Central memory CD4-positive, alpha-beta T cell (primary cell): ENCODE measurements at places on chromosomes 1 and 21.

DNA sequence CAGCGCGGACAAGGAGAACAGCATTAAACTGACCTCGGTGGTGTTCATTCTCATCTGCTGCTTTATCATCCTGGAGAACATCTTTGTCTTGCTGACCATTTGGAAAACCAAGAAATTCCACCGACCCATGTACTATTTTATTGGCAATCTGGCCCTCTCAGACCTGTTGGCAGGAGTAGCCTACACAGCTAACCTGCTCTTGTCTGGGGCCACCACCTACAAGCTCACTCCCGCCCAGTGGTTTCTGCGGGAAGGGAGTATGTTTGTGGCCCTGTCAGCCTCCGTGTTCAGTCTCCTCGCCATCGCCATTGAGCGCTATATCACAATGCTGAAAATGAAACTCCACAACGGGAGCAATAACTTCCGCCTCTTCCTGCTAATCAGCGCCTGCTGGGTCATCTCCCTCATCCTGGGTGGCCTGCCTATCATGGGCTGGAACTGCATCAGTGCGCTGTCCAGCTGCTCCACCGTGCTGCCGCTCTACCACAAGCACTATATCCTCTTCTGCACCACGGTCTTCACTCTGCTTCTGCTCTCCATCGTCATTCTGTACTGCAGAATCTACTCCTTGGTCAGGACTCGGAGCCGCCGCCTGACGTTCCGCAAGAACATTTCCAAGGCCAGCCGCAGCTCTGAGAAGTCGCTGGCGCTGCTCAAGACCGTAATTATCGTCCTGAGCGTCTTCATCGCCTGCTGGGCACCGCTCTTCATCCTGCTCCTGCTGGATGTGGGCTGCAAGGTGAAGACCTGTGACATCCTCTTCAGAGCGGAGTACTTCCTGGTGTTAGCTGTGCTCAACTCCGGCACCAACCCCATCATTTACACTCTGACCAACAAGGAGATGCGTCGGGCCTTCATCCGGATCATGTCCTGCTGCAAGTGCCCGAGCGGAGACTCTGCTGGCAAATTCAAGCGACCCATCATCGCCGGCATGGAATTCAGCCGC, 2.5 kb downstream of the S1PR1 start:
- peak; percentile 68 for DNase-seq

DNA sequence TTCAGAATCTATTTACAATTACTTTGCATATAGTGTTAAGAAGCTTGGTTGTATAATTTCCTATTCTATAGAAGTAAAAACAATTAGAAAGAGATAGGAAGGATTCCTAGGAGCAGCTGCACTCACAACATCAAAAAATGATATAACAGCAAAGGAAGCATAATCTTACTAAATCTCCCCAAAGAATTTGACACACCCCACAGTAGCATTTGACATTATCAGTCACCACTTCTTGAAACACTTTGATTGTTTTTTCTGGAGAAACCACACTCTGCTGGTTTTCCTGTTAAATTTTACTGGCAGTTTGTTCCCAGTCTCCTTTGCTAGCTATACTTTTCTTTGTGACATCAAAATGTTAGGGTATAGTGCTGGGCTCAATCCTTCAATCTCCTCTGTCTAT, 100.8 kb upstream of the KIAA1614 start:
- DNase-seq = no peak

DNA sequence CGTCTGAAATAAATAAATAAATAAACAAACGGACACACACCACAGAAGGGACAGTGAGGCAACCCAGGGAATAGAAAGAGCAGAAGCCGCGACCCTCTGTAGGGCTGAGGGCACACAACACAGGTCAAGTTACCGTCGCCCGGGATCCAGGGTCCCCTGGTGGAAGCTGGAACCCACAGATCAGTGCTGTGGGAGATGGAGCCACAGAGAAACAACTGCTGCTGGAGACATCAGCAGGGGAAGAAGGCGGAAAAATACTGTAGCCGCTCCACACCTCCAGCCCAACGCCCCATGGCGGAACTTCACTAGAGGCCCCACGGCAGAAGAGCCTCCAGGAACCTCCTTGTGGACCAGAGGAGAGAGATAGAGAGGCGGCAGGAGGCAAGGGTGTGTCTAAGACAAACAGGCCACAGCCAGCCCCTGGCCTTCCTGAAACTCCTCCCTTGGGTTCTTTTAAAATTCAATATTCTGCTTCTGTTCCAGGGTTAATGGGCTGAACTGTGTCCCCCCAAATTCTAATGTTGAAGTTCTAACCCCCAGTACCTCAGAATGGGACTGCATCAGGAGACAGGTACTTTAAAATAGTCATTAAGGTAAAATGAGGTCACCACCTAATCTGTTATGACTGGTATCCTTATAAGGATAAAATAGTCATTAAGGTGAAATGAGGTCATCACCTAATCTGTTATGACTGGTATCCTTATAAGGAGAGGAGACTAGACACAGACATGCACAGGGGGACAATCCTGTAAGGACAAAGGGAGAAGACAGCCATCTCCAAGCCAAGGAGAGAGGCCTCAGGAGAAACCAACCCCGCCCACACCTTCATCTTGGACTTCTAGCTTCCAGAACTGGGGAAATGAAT, 7.7 kb upstream of the HLCS start:
- no peak for DNase-seq

DNA sequence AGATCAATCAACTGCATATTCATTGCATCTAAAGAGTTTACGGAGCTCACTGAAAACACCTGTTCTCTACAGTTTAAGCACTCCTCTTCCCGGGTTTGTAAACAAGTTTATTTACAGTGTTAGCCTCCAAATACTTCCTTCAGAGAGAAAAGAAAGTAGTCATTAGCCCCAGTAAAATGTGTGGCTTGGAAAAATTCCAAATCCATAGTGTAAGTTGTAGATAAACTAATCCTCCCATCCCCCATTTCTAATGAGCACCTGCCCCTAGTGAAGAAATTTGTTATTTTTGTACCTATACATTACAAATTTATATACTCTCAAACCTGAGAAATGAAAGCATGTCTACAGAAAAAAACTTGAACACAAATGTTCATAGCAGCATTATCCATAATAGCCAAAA, 21.9 kb downstream of the PUM1 start:
- DNase-seq = no peak

DNA sequence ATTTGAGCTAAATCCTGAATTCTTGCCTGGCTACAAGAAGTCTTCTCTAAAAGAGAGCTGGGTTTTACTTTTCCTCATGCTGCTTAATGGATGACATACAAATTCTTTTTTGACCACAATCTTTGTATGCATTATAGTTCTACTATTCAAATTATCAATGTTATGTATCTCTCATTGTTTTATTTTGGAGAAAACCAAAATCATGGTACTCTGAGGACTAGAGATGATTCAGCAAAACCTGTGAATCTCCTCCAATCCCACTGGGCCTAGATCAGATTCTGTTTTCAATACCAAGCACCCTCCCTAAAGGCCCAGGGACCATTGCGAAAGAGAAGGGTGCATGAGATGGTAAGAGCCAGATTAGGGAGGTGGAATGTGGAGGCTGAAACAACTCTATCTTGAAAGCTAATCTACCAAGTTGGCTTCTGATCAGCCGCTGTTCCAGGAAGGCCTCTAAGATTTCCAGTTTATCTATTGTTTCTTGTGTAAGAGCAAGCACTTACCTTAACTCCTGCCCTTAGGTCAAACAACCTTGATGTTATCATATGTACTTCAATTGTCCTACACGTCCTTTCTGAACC, 547.2 kb downstream of the PLPP3 start:
- DNase-seq = no peak

DNA sequence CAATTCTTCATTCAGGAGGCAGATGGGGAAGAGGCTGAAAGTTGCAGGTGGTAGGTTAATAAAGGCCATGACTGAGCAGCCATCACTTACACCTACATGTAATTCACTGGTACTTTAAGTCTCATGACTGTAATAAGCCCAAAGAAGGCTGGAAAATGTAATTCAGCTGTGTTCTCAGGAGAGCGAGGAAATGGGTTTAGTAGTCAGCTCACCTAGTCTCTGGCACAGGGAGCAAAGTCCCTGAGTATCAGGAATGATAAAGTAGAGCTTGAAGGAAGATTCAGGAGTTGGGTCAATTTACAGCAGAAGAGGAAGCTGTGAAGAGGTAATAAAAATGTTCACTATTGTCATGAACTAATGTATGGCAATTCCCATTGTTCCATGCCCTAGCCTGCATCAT, 393.4 kb upstream of the KAZN start:
- DNase-seq = no peak

- DNase-seq = no peak
Measured at GRCh38 chr1:197008861-197009260, 31.5 kb downstream of the CFHR5 start.

GRCh38 chr1:37634244-37634991, at the start of gene RSPO1:
Gene RSPO1, minus strand, starts transcription at chr1:37634892. Its CDS starts 5,231 bp downstream, at chr1:37629661.
- no peak for DNase-seq

GRCh38 chr21:15592271-15592860, 137.4 kb upstream of the USP25 start:
- peak; percentile 13 for DNase-seq

- DNase-seq = no peak
Measured at GRCh38 chr1:37035014-37035691, 838 bp upstream of the GRIK3 start.

GRCh38 chr1:94654031-94654430, 112.5 kb upstream of the F3 start:
- no peak for DNase-seq

DNA sequence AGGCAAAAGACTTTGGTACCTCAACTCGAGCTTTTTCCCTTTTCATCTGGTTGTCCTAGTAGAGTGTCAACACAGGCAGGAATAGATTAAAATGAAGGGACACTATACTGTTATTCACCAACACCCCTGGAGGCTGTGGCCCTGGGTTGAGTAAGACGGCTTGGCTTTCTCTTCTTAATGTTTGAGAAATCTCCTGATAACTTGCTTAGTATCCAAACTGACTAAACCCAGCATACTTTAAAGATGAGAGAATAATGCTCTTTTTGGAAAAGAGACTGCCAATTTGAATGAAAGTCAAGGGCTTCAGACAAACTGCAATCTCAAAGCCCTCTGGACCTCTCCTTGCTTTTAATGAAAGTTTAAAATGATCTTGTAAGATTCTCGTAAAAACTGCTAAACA, 2.6 kb upstream of the SLC30A1 start:
- DNase-seq = no peak

DNA sequence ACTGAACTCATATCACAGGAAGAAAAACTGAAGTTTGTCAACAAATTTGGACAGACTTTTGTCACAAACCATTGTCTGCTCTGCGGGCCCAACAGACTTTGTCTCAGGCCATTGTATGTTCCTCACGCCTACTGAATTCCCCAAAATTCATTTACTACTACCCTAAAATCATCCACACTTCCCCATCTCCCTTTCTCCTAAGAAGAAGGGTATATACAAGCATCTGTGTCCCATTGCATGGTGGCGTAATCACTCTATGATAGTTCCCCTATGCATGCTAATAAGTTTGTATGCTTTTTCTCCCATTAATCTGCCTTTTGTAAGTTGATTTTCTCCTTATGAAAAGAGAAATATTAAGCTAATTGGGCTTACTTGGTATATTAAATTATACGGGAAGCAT, 54.9 kb upstream of the ATF3 start:
- no peak for DNase-seq

DNA sequence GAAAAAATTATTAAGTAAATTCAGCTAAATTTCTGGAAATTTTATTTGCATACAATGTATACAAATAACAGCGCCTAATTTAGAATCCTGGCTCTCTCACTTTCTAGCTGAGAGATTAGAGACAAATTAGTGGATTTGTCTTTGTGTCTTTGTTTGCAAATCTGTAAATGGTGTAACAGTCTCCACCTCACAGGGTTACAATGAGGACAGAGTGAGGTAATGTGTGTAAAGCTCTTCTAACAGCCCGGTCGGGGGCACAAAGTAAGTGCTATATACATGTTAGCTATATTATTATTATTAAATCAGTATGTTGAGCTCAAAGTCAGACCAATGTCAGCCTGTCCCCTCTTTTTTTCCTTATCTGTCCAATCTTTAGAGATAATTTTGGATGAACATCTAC, 5.0 kb upstream of the ADAMTSL4 start:
- no peak for DNase-seq

GRCh38 chr1:231838521-231838920, 211.9 kb downstream of the DISC1 start:
- no peak for DNase-seq

- no peak for DNase-seq
Measured at GRCh38 chr1:185535621-185536020, 198.6 kb upstream of the HMCN1 start.

- DNase-seq = no peak
Measured at GRCh38 chr1:203586496-203587081, 40.0 kb upstream of the ATP2B4 start.

GRCh38 chr1:44030605-44031251, 534 bp downstream of the SLC6A9 start:
- peak; percentile 63 for DNase-seq

- DNase-seq = no peak
Measured at GRCh38 chr1:91273875-91274274, 130.8 kb downstream of the HFM1 start.

DNA sequence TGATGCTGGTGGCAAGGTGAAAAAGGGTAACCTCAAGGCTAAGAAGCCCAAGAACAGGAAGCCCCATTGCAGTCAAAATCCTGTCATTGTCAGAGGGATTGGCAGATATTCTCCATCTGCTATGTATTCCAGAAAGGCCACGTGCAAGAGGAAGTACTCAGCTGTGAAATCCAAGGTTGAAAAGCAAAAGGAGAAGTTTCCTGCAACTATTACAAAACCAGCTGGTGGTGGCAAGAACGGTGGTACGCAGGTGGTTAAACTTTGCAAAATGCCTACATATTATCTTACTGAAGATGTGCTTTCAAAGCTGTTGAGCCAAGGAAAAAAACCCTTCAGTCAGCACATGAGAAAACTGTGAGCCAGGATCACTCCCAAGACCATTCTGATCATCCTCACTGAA, 13.7 kb upstream of the VPS45 start:
- DNase-seq = no peak

- no peak for DNase-seq
Measured at GRCh38 chr21:36321325-36322082, 1.5 kb downstream of the MORC3 start.

GRCh38 chr1:153546796-153547559, 1.4 kb upstream of the S100A4 start:
- no peak for DNase-seq

- DNase-seq = peak; percentile 39
Measured at GRCh38 chr1:243837907-243838535, 12.0 kb downstream of the AKT3 start.

- DNase-seq = no peak
Measured at GRCh38 chr1:213704941-213705340, 282.8 kb upstream of the PROX1 start.

DNA sequence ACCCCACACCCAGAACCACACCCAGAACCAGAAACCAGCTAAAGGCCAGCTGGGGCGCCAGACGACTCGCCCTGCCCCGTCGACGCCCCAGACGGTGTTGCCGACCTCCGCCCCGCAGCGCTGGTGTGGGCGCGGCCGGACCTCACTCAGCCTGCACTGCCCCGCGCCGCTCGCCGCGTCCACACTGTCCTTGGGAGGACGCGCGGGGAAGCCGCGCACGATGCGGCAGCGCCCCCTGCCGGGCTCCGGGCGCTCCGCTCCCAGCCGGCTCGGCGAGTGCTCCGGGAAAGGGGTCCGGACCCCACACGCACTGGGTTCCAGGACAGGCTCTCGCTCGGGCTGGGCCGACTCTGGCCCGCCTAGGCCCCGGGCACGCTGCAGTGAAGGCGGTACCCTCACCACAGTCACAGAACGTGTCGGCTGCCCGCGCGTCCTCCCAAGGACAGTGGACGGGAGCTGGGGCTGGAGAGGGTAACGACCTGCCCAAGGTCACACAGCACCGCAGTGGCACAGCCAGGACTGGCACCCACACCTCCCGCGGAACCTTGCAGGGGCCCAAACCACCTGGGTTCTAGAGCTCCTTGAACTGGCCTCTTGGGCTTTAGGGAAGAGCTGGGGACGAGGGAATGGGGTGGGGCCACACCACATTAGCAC, 90.2 kb downstream of the DMRTA2 start:
- DNase-seq = peak; percentile 13
